ENCODE measurements at places on chromosomes 13 and 19. TPM values are rescaled to one million over a fixed set of nuclear protein-coding genes. Genes with fewer than 3 reads are reported as not detected.

The IGFL1 gene
- polyA plus RNA-seq = 26.9 TPM

The FCGBP gene
- polyA plus RNA-seq = 7.7 TPM

The PPAN gene
- polyA plus RNA-seq = 54.9 TPM

The NLRP5 gene
- 0.02 TPM for polyA plus RNA-seq

The IZUMO4 gene
- polyA plus RNA-seq = 37.8 TPM

The PTPRH gene
- 0.14 TPM for polyA plus RNA-seq

The B3GNT3 gene
- polyA plus RNA-seq = 1.0 TPM

The ANKLE1 gene
- polyA plus RNA-seq = 0.64 TPM

The NLRP11 gene
- polyA plus RNA-seq = 0.02 TPM

The CEACAM3 gene
- polyA plus RNA-seq = 1.5 TPM

The CD177 gene
- 0.80 TPM for polyA plus RNA-seq

The ZNF260 gene
- 9.4 TPM for polyA plus RNA-seq

The CYP4F22 gene
- 0.64 TPM for polyA plus RNA-seq

The PLIN5 gene
- polyA plus RNA-seq = 12.3 TPM

The ZNF708 gene
- polyA plus RNA-seq = 11.6 TPM

The TRPC4 gene
- 0.14 TPM for polyA plus RNA-seq

The MBD3L3 gene
- 1.1 TPM for polyA plus RNA-seq

The TMEM38A gene
- 3.2 TPM for polyA plus RNA-seq

The PSG5 gene
- polyA plus RNA-seq = 0.05 TPM

The KCNJ14 gene
- 0.78 TPM for polyA plus RNA-seq

The ZNF582 gene
- 6.2 TPM for polyA plus RNA-seq

The TEX29 gene
- polyA plus RNA-seq = 10.1 TPM

The ODAD3 gene
- polyA plus RNA-seq = 0.64 TPM

The NLRP9 gene
- 0.02 TPM for polyA plus RNA-seq

The FARSA gene
- 33.6 TPM for polyA plus RNA-seq

The SSC5D gene
- 1.8 TPM for polyA plus RNA-seq

The SIGLEC12 gene
- polyA plus RNA-seq = 1.1 TPM

The MUC16 gene
- polyA plus RNA-seq = 7.2 TPM

The GAPDHS gene
- 0.16 TPM for polyA plus RNA-seq

The PRSS57 gene
- polyA plus RNA-seq = 1.1 TPM

The OR10H1 gene
- 0.09 TPM for polyA plus RNA-seq

The KLK14 gene
- polyA plus RNA-seq = 1.2 TPM

The DHDH gene
- 1.0 TPM for polyA plus RNA-seq

The CEACAM7 gene
- polyA plus RNA-seq = 1.8 TPM

The CDX2 gene
- polyA plus RNA-seq = 0.64 TPM

The ZNF492 gene
- polyA plus RNA-seq = 0.23 TPM

The TUBGCP3 gene
- 16.3 TPM for polyA plus RNA-seq

The ALKBH7 gene
- 66.5 TPM for polyA plus RNA-seq

The RASIP1 gene
- 15.6 TPM for polyA plus RNA-seq

The UNC13A gene
- 0.32 TPM for polyA plus RNA-seq

The DZIP1 gene
- 5.5 TPM for polyA plus RNA-seq

The GPR180 gene
- polyA plus RNA-seq = 2.6 TPM

The DPF1 gene
- 0.09 TPM for polyA plus RNA-seq

The DAND5 gene
- polyA plus RNA-seq = 0.09 TPM

Data from thymus (tissue), 14 donors.